ENCODE measurements at places on chromosomes 16 and 17.

- no peak for DNase-seq
These were observed 162.7 kb upstream of the CDC42EP4 start for GRCh38 chr17:73474370-73474988.

DNA sequence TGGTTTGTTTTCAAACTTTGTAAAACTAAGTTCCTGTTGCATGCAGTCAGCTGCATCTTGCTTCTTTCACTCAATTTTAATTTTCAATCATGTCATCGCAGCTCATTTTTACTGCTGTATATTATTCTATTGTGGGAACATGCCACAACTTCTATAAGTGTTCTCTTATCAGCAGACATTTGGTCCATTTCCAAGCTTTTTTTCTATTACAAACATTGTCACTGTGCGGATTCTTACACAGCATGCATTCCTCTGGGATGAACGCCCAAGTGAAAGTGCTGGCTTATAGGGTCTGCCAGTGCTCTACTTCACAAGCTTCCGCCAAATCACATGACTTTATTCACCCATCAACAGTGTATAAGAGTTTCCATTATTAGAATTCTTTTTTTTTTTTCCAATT is 22.7 kb downstream of the GINS3 start:
- DNase-seq: no peak

DNA sequence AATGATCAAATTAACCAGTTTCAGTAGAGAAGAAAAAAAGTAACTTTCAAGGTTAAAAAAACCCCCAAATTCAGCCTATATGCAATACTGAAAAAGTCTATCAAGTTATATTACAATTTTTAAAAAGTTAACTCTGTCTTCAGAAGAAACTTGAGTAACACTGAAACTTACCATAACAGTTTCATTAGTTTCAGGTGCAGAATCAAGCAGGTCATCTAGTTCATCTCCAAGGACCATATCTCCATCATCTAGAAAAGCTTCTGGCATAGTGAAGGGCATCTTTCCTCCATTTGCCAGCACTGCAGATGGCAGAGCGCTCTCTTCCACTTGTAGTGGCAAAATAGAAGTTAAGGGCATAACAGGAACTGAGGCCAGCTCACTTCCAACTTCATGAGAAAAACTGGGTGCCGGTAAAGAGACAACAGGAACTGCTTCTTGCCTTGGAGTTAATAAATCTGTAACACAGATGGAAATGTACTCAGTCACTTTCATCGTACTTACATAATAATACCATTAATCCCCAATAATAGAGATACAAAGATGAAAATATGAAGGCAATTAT is 22.9 kb downstream of the ZC3H7A start:
- DNase-seq: no peak

DNA sequence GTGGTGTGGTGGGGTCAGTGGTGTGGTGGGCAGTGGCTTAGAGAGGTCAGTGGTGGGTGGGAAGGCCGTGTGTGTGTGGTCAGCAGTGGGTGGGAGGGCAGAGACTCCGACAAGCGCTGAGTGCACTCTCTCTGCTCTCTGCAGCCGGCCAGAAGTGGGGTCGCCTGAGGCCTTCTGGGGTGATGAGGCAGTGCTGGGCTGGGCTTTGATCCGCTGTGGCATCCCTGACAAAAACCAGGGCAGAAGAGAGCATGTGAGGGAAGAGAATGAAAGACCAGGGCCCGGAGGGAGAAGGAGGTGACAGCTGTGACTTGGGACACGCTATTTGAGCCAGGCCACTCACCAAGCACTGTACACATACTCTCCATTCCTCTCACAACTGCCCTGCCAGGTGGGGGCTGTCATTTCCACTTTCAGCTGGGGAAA is 50.8 kb downstream of the NKD1 start:
- no peak for DNase-seq

DNA sequence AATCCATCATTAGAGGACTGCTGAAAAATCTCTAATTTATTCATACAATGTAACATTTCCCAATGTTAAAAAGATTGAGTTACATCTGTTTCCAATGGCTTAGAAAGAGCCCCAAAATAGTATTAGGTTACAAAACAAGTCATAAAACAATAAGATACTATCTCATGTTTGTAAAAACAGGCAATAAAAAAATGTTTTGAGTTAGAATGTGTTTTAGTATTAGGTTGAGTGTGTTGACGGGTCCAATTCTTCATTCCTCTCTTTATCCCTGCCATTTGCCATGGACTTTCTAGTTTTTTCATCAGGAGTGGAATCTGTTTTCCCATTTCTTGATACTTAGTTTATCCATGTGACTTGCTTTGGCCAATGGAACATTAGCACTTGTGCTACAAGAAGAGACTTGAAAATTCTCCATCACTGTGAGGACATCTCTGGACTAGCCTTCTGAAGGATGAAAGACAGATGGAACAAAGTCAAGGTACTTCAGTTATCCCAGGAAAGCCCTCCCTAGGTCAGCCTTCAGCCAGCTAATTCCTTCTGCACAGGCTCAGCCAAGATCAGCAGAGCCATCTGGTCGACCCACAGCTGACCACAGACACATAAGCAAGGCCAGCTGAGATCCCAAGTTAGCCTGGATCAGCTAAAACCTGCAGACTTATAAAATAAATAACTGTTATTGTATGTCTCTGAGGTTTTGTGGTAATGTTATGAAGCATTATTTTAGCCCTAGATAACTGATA is 83.3 kb downstream of the HS3ST3A1 start:
- DNase-seq: no peak

GRCh38 chr17:47106130-47106529 is 83.0 kb downstream of the CDC27 start:
- no peak for DNase-seq

All from ecto neural progenitor cell (in vitro differentiated cells).